Upper lobe of left lung (tissue), 6 donors: ENCODE measurements at places on chromosomes 12 and 14. TPM values are rescaled to one million over a fixed set of nuclear protein-coding genes. Genes with fewer than 3 reads are reported as not detected.

CTDSP2 gene
- total RNA-seq, result 177 TPM

- no peak for DNase-seq
Observed at GRCh38 chr12:13537623-13538022, 341.1 kb downstream of the EMP1 start.

GRCh38 chr12:121678716-121679300 is 9.4 kb upstream of the MORN3 start:
- DNase-seq, result no peak

DNA sequence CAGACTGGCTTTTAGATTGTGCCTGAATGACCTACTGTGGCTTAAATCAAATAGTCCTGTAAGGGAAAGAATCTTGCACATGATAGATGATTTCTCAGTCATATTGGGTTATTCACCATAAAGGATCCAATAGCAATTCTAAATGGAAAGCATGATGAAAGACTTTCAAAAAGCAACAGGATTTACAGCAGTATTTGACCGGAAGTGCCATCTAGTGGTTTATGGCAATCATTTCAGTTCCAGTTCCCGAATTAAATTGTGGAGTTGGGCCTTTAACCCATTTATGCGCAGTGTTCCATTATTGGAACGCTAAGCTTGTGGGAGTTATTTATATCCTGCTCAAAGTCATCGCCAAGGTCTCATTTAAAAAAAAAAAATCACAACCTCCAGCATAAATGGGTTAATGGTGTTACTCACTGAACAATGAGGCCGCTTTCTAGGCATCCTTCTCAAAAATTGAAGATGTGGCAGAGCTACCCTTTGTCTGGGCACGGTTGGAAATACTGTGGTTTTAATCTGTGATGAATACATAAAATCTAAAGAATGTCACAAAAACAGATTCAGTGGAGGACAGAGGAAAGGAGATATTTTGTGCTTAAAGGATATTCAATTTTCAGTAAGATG is 60.8 kb upstream of the REP15 start:
- no peak for DNase-seq

DNA sequence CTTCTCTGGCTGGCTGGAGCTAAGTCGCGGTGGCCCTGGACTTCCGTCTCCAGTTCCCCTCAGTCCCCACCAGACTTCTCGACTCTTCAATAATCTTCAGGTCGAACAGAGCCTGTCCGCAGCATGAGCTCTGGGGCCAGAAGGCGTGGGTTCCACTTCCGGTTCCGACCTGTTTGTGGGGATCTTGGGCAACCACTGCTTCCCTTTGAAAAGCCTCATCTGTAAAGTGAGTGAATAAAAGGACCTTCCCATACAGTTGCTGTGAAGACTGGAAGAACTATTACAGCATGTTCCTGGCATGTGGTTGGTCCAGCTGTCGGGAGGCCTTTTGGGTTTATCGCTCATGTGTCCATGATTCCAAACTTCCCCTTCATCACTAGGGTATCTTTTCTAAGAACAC is 19.4 kb downstream of the ADGRD1 start:
- DNase-seq, result no peak

POTEG gene
- total RNA-seq, result not detected

- DNase-seq, result peak; percentile 46
Observed at GRCh38 chr14:104387022-104388010, 192.2 kb upstream of the C14orf180 start.

GRCh38 chr14:55353686-55354467 is 57.8 kb downstream of the ATG14 start:
- DNase-seq, result no peak

MFAP5 gene
- 2.3 TPM for total RNA-seq
